ENCODE measurements at places on chromosomes 6 and 20. TPM values are rescaled to one million over a fixed set of nuclear protein-coding genes. Genes with fewer than 3 reads are reported as not detected.

The PNPLA1 gene
- total RNA-seq, result 0.36 TPM

The UFL1 gene
- 27.1 TPM for total RNA-seq

The BACH2 gene
- 0.68 TPM for total RNA-seq

The ACSS2 gene
- 47.7 TPM for total RNA-seq

The EYA2 gene
- total RNA-seq, result 12.3 TPM

The CD93 gene
- total RNA-seq, result under 0.01 TPM

The C4B gene
- total RNA-seq, result 2.1 TPM

The ZBTB46 gene
- 1.7 TPM for total RNA-seq

The UBE2J1 gene
- 39.6 TPM for total RNA-seq

The ADGRG6 gene
- total RNA-seq, result 13.0 TPM

The HINT3 gene
- 28.7 TPM for total RNA-seq

The SOD2 gene
- total RNA-seq, result 54.0 TPM

The HLA-DPA1 gene
- 0.14 TPM for total RNA-seq

The RSPH4A gene
- under 0.01 TPM for total RNA-seq

The ZNF831 gene
- total RNA-seq, result not detected

The CCN2 gene
- total RNA-seq, result 53.6 TPM

The PAK5 gene
- total RNA-seq, result not detected

The SLC22A23 gene
- 69.1 TPM for total RNA-seq

The MCM9 gene
- 20.8 TPM for total RNA-seq

The IMPG1 gene
- not detected for total RNA-seq

The LY86 gene
- not detected for total RNA-seq

The CYP21A2 gene
- 0.28 TPM for total RNA-seq

The NHLRC1 gene
- 2.7 TPM for total RNA-seq

The GABRR2 gene
- 0.14 TPM for total RNA-seq

The RIN2 gene
- 27.7 TPM for total RNA-seq

Measured in nasal cavity respiratory epithelium epithelial cell of viscerocranial mucosa (primary cell).